ENCODE measurements at places on chromosomes 1 and 21.

DNA sequence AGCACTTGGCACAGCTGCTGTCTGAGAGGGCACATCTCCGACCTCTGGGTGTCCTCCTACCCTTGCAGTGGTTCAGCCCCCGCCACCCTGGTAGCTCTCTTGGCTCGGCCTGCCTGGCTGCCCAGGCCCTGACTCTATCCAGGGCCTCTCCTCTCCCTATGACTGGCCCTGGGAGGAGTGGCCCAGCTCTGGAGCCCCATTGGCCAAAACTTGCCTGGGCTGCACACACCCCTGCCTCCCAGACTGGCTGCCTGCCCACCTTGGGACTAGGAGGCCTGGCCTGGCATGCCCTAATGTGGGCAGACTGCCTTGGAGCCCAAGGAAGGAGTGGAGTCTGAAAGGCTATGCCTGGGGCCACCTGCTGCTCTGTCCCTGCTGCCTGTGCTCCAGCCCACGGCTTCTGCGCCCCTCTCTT is 33.6 kb downstream of the ACOT11 start:
- H3K4me3 ChIP-seq, result no peak overlapping the region
- H3K27ac ChIP-seq, result no peak overlapping the region
- no peak for DNase-seq
- H3K27me3 ChIP-seq, result no peaks in the 10 kb centered on the region

GRCh38 chr1:99818063-99818699 is 32.0 kb upstream of the AGL start:
- H3K4me1 ChIP-seq, result no peaks in the 10 kb centered on the region
- H3K27ac ChIP-seq, result no peak overlapping the region
- no peak for DNase-seq
- no peaks in the 10 kb centered on the region for H3K36me3 ChIP-seq
- no peaks in the 10 kb centered on the region for H3K27me3 ChIP-seq

DNA sequence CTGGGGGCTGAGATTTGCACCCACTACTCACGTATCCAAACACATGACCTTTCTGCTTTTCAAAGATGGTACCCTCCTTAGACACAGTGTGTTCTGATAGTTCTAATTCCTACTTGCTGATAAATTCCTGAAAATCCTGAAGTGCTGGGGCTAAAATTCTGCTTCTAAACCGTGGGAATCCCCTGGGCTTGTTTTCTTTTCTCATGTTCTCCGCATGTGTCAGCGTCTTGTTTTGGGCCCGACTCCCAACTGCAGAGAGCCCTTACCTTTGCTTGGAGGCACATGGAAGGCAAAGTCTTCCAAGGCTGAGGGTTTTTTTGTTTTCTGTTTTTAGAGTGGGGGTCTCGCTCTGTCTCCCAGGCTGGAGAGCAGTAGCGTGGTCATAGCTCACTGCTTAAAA is 27.2 kb downstream of the PSMG1 start:
- H3K27ac ChIP-seq, result no peak overlapping the region
- DNase-seq, result no peak
- no peaks in the 10 kb centered on the region for H3K36me3 ChIP-seq
- no peaks in the 10 kb centered on the region for H3K4me1 ChIP-seq

GRCh38 chr21:39515684-39516472 is 64.1 kb downstream of the SH3BGR start:
- no peak for DNase-seq
- H3K27me3 ChIP-seq, result no peaks in the 10 kb centered on the region
- H3K4me1 ChIP-seq, result no peaks in the 10 kb centered on the region
- no peak overlapping the region for H3K27ac ChIP-seq

Data from iPS DF 6.9 (cell line).